Occipital lobe (tissue), 3 donors: ENCODE measurements at places on chromosomes 6 and 20.

DNA sequence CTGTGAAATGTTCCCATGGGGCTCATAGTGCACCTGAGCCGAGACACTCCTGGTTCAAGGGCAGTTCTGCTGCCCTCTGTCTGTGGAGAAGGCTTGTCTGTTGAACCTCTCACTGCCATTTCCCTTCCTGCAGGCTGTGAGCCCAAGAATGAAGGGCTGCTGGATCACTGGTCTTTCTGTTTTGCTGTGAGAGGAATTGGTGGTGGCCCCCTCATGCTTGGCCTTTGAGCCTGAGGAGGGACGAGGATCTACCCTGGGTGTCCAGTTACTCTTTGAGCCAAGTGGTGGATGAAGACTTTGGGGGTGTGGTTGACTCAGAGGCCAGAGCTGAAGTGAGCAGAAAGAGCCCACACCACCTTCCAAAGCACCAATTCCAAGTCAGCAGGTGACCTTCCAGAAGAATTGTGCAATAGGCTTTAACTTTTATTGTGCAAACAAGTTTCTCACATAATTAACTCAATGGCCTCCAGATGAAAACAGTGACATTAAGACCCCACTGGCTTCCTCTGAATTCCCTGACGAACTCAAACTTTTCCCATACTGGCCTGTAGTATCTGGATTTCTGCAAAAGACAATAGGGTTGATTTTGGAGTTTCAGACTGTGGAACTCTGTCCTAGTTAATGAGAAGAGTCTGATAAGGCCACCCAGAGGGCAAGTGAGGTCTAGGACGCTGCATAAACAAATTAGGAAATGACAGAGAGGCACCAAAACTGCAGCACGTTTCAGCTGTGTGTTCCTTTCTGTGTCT lies 101.5 kb downstream of the PHACTR3 start:
- DNase-seq = no peak

DNA sequence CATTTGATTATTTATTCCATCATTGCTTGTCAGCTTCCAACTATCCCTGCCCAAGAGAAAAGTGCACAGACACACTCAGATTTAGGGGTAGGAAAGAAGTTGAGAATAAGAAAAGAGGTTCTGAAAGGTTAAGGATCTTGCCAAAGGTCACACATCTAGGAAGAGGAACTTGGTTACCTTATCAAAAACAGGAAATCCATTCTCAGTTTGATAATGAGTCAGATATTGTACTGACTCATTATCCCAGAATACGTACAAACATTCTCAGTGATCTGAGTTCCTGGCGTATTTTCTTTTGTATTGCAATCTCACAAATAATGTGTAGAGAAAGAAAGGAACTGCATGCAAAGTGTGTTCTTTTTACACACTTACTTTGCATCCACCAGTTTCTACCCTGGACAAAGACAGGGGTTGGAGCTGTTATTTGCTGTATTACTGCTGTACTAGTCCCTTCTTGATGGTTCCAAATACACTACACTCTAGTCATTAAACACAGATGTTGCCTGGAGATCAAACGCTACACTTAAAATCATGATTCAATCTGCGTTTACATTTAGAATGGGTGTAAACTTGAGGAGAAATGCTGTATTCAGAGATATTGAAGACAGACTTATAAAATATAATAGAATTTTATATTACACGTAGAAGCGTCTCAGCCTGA lies 545.7 kb downstream of the PRKN start:
- no peak for DNase-seq

GRCh38 chr6:89723046-89723445 lies 84.5 kb upstream of the LYRM2 start:
- no peak for DNase-seq

GRCh38 chr6:166998256-166999144 lies 697 bp upstream of the CEP43 start:
- no peak for DNase-seq

DNA sequence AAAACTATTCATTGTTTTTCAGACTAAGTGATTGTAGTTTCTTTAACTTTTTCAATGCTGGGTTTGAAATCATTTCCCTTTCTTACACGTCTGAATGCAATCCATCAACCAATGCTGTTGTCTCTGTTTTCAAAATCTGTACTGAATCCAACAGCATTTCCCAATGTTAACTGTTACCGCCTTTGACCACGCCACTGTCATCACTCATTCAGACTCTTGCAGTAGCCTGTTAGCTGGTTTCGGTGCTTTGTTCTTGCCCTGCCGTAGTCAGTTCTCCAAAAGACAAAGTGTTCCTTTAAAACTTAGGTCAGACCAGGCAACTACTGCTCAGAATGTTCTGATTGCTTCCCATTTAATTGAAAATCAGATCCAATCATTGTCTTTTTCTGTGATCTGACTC lies 131.3 kb downstream of the PLCB4 start:
- no peak for DNase-seq

DNA sequence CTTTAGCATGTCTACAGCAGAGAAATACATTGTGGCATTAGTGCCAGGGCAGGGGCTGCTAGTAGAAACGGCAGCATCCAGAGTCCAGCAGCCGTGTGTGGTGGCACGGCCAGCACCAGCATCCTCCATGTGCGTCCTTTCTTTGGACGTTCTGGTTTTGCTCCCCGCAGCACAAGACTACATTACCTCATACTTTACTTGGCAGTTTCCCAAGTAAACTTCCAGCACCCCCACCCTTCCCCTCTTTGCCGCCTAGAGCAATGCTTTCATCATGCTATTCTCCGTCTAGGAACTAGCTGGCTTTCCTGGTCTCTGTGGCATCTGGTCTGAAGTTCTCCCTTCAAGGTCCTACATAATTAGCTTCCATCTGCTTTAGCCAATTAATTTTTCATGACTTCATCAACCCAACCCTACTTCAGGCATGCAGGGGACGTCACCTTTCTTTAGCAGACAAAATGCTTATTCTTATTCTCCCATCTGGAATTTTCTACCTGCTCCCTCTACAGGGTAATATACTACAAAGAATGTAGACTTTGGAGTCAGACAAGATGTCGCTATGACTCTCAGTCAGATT lies 67.6 kb downstream of the BLOC1S5 start:
- DNase-seq = no peak

- DNase-seq = no peak
These were observed 57.8 kb downstream of the AGPAT4 start for GRCh38 chr6:161215876-161216615.

DNA sequence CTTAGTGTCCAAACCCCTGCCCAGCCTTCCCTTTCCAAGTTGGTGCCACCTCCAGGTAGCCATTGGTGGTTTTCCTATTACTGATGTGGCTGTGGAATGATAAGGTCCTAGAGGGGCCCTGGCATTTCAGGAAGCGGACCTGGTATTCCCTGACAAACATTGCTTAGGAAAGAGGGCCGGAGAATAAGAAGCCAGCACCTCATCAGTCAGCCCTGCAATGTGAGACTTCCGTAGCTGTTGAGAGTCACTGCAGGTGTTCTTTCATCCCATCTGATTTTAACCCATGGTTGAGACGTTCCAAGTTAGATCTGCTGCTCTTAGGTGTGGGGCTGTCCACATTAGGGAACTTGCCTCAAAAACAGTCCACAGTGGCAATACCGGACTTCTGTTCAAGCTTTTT lies 14.8 kb upstream of the NPEPL1 start:
- no peak for DNase-seq

DNA sequence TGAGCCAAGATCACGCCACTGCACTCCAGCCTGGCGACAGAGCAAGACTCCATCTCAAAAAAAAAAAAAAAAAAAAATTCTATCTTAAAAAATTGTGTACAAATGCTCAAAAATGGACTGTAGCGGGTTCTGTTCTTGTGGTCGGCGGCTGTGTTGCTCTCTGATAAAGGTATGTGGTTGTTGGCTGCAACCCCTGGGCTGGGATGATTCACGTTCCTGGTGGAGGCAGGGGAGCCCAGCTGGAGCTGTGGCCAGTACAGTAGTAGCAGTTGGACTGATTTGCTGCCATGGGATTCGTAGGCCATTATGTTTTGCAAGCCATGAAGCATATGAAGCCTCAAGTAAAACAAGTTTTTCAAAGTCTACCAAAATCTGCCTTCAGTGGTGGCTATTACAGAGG lies 22.3 kb downstream of the MDN1 start:
- DNase-seq = no peak

DNA sequence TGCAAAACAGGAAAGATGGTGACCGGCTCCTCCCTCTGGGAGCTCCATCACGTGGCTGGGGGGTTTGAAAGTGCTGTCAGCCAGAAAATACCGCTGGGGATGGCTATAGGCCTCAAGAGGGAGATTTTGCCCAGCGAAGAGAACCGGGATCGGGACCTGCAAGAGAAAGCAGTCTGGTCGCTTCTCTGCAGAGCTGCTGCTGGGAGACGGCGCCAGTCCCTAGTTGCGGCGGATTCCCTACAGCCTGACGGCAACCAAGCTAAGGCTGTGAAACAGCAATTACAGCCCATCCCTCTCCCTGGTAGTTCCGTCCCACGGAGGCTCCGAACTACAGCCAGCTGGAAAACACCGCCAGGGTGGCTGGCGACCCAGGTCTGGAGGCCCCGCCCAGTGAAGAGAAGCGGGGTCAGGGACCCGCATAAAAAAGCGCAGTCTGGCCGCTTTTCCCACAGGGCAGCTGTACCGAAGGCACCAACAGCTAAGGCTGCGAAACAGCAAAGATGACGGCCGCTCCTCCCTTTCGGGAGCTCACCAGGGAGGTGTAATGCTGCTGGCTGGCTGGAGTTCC lies 238.1 kb upstream of the IRAK1BP1 start:
- DNase-seq = no peak

DNA sequence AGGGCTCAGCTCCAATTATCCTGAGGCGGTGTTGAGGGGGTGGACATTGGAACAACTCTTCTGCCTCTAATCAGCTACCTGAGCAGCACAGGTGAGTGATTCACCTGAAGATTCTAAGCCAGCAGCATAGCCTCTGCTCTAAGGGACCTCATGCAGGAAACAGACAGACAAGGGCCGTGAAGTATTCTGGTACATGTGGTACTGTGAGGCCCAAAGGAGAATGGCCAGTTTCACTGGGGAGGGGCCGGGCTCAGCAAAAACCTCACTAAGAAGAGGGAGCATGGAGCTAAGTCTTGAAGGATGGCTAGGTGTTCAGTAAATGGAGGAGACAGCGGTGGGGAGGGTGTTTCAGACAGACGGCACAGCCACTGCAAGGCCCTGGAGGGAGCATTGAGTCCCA lies 58.5 kb upstream of the CCDC167 start:
- DNase-seq = no peak

- DNase-seq = no peak
These were observed 88.2 kb downstream of the ZFP64 start for GRCh38 chr20:52103335-52103912.

DNA sequence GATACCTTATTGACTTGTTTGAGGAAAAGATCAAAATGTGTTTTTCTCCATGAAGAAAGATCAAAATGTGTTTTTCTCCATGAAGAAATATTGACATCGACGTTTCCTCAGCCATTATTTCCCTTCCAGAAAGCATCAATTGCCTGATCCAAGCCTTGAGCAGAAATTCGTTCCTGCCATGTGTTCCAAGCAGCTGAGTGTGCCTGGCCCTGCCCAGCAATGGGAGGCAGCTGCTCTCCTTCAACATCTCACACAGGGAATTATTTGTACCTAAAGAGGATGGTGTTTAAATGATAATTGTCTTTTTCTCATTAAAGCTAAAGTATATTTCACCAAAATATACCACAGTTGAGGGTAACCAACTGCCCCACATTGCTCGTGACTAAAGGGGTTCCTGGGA lies 7.8 kb upstream of the DUSP22 start:
- no peak for DNase-seq

DNA sequence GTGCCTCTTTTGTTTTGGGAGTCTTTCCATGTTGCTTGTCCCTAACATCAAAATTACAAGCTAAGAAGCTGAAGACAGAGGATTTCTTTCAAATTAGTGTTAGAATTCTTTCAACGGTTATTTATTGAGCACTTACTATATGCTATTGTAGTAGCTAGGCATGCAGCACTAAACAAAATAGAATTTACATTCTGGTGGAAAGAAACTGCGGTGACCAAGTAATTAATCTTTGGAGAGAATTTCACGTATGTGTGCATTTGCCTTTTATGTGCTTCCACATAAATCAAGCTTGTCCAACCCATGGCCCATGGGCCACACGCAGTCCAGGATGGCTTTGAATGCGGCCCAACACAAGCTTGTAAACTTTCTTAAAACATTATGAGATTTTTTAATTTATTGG lies 33.0 kb upstream of the DUSP22 start:
- no peak for DNase-seq

GRCh38 chr20:15789079-15789478 lies 784.2 kb downstream of the KIF16B start:
- no peak for DNase-seq

- DNase-seq = no peak
These were observed 17.6 kb downstream of the PRDM1 start for GRCh38 chr6:106103728-106104109.

GRCh38 chr6:39388606-39389483 lies 66.3 kb upstream of the KCNK16 start:
- no peak for DNase-seq

GRCh38 chr20:13639150-13639497 lies 392 bp upstream of the TASP1 start:
- DNase-seq = no peak

- peak; percentile 33 for DNase-seq
These were observed 457.9 kb downstream of the HDGFL1 start for GRCh38 chr6:23027281-23027680.
